ENCODE measurements at places on chromosomes 5 and 9. TPM values are rescaled to one million over a fixed set of nuclear protein-coding genes. Genes with fewer than 3 reads are reported as not detected.

- DNase-seq: no peak
These were observed 983.0 kb upstream of the PTPRD start for GRCh38 chr9:11595756-11596155.

- DNase-seq: no peak
These were observed 61.5 kb upstream of the RNF130 start for GRCh38 chr5:180133060-180133459.

Gene VLDLR
- total RNA-seq: 16.9 TPM

DNA sequence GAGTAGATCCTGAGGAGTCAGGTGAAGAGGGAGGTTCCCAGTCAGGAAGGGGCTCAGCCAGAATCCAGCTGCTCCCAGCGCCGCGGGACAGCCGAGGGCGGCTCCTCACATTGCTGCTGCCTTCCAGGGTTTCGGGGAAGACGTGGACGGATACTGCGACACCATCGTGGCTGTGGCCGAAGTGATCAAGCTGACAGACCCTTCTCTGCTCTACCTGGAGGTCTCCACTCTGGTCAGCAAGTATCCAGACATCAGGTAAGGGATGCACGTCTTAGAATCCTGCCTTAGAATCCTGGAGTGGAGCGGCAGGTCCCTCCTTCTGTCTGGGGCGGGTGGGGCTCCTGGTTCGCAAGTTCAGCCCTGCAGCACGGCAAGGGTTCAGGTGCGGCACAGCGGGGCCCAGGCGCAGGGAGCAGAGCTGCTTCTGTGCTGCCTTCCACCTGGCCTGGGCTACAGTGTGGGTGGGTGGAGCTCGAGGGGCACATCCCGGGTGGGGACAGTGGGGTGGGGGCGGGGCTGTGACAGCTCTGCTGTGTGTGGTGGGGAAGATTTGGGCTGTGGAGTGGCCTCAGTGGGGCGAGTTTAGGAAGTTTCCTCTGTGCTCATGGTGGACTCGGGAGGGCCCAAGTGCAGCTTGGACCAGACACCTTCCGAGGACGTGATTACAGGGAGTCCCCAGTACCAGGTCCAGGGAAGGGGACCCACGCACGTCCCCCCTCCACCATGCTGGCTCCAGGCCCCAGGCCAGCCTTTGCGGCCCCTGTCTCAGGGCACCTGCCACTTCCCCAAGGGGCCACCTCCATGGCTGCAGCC is 22.8 kb downstream of the EXOC3 start:
- no peak for DNase-seq

Gene GALNT12
- 30.1 TPM for total RNA-seq

Gene C9orf153
- 0.68 TPM for total RNA-seq

GRCh38 chr9:98960409-98960808 is 16.7 kb downstream of the COL15A1 start:
- no peak for DNase-seq

DNA sequence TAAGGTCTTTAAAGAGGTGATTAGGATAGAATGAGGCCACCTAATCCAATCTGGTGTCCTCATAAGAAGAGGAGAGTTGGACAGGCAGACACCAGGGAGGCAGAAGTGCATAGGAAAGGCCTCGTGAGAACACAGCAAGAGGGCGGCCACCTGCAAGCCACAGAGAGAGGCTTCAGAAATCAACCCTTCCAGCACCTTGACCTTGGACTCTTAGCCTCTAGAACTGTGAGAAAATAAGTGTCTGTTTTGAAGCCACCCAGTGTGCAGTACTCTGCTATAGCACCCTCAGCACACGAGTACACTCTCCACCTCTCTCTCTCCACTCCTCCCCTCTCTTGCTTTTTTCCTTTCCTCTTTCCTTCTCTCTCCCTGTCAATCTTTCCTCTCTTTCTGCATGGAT is 26.8 kb downstream of the NIPAL4 start:
- DNase-seq: no peak

- DNase-seq: no peak
These were observed 49.2 kb upstream of the TNC start for GRCh38 chr9:115167175-115167574.

GRCh38 chr9:89432986-89433530 is 64.9 kb downstream of the SEMA4D start:
- no peak for DNase-seq

Gene GAS1
- total RNA-seq: 47.6 TPM

GRCh38 chr5:176564002-176564401 is 14.9 kb downstream of the CDHR2 start:
- DNase-seq: no peak

- no peak for DNase-seq
These were observed 41.3 kb upstream of the TESK1 start for GRCh38 chr9:35563791-35564197.
